ENCODE measurements at places on chromosomes 3 and 15.

DNA sequence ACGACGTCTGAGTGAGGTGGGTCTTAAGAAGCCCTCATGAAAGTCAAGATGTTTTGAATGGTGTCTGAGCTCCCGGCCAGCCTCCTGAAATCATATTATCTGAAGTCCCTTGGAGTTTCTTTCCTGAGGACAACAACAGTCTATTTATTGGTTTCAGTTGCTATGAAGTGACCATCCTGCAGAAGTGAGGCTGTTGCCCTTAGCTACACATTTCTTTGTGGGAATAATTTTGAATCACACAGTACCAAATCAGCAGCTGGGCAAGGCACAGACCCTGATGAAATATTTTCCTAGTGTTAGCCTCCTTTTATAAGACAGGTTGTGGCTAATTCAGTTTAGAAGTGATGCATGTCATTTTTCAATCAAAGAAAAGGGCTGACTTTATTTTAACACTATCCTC, 220.7 kb upstream of the AZI2 start:
- DNase-seq: no peak

DNA sequence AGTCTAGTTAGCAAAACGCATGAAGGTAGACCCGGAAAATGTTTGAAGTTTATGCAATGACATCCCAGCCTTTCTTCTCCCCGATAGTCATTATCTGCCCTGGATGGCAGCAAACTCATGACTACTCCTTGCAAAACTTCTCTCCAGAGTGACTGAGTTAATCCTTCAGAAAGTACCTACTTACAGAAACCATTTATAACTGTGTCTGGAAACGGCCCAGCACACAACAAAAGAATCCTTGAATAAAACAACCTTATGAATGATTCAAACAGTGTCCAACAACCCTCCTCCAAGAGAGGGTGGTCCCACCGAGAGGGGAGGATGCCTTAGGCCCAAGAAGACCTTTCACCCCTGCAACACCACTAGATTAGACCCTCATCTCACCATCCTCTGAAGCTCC, 14.2 kb downstream of the ST8SIA2 start:
- no peak for DNase-seq

GRCh38 chr3:69774029-69774428, 34.8 kb downstream of the MITF start:
- no peak for DNase-seq

DNA sequence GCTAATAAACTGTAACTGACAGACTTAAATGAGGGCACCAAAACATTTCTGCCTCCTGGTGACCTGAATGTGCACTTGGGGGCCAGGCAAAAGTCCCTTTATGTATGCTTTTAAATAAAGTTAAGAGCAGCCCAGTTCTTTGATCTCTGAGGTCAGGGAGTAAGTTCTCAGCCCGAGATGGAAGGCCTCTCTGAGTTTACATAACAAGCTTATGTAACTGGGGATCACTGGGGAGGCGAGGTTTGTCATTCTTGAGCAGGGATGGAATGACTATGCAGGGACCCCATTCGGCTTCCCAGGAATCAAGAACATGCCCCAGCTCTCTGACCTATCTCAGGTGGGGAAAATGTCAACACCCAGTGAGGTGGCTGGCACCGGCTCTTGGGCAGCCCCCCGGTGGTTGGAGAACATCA, 198.7 kb upstream of the BHLHE40 start:
- DNase-seq: no peak

Data from NB4 (cell line).